ENCODE measurements at places on chromosomes 2 and 18.

DNA sequence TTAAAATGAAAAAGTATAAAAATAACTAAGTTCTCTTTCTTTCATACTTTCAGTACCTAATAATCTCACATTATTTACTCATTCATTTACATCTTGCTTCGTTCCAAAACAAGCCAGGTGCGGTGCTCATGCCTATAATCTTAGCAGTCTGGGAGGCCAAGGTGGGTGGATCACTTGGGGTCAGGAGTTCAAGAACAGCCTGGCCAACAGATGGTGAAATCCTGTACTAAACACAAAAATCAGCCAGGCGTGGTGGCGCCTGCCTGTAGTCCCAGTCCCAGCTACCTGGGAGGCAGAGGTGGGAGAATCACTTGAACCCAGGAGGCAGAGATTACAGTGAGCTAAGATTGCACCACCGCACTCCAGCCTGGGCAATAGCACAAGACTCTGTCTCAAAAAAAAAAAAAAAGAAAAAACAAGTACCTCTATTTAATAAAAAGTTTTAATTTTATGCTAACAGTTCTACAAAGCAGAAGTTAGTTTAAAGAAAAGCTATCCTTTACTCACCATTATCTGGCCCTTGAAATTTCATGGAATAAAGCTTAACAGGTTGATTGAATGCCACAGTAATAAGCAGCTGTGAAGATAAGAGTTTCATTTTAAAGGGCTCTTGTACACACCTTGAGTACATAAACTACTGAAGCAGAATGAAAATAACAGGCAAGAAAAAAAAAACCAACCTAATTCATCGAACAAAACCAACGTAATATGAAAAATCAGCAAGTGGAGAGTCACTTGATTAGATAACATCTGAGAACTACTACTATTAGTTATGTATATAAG lies 22.5 kb downstream of the TXNL1 start:
- DNase-seq = no peak

DNA sequence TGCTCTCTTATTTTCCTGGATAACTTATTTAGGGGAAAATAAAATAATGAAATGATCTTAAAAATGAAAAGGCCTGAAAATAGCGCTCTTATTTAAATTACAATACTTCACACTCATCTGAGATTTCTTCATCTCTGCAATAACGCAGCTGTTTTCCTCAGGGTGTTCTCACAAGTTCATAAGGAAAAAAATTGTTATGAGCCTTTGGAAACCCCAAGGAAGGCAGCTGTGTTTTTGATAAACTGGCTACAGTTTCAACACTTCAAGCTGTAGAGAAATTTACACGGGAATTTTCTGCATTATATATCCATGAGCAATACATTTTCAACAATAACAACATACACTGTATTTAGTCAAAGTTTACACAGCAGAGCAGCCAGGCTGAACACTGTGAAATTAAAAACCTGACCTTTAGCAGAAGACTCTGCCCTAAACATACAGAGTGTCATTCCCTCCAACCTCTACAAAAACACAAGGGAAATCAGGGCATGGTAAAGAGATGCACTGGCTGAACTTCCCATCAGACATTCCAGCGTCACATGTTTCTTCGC lies 959.6 kb downstream of the SLC4A3 start:
- DNase-seq = no peak

GRCh38 chr2:188975497-188976102 lies 1.4 kb downstream of the COL3A1 start:
- DNase-seq = no peak

GRCh38 chr2:61585383-61585782 lies 47.2 kb upstream of the XPO1 start:
- DNase-seq = no peak

GRCh38 chr18:63078471-63078870 lies 241.1 kb downstream of the BCL2 start:
- DNase-seq = no peak
